Urothelium cell line (cell line): ENCODE measurements at places on chromosomes 1 and 21.

DNA sequence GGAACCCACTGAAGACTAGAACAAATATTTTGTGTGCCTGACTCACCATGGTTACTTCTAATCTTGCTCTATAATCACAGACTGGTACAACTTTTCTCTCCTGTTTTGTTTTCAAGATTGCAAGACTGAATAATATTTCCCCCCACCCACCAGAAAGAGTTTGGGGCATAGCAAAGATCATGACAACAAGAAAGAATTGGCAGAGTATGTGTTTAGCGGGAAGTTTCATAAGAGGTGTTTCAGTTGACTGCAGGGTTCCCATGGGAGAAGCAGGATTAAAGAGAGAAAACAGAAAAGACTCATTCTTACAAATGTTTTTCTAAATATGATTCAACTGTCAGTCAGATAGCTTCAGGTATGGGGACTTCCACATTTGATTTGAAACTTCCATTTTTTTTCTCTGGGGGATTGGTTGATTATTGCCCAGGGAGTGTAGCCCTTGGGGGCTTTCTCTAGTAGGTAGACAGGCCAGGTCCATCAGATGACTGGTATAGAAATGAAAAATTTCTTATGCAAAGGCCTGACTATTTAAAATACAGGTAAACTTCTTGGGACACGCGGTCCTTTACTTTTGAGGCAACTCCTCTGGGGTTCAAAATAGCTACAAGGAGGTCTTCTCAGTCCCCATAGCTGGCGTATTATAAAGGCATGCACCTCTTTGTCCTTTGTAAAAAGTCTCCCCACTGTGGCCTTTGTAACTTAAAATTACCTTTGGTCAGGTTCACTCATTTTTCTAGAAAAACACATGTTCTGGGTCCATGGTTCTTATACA, 13.9 kb downstream of the OR14I1 start:
- no peak for DNase-seq

DNA sequence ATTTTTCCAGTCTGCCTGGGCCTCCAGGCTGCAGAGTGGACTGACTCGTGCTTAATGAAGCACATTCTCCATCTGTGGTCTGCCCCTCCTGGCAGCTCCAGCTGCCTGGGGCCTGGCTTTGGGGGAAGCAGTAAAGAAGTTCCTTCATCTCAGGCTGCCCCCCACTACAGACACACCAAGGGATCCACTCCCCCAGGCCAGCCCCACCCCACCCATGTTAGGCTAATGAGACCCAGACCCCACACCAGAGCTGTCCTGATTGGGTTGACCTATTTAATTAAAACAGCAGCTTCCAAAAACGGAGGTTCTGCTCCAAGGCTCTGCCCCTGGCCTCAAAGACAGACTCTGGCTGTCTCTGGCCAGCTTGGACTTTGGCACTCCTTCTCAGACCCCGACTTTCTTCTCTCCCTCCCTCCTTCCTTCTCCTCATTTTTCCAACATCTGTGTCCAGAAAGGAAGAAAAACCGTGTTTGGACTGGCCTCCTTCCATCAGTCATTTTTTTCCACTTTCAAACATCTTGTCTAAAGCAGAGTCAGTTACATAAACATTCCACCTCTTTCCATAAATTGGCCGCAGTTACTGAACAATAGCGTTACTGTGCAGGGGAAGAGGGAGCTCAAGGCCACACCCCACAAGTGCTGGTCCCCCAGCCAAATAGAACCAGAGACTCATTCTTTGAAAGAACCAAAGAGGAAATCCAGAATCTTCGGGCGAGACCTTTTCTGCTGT, 29.7 kb downstream of the SERTAD4 start:
- peak; percentile 62 for DNase-seq

GRCh38 chr1:53947172-53947907, 1.2 kb downstream of the LRRC42 start:
- no peak for DNase-seq

- DNase-seq, result no peak
These were observed 110.3 kb downstream of the DUSP10 start for GRCh38 chr1:221631556-221631955.

- no peak for DNase-seq
These were observed 45.1 kb downstream of the PGBD5 start for GRCh38 chr1:230381049-230381467.
